SJSA1 (cell line): ENCODE measurements at places on chromosomes 6 and 20.
A peak's percentile ranks its signal among the peaks of the same experiment; 100 is the strongest.

- DNase-seq, result peak; percentile 97
These were observed at the start of gene PMEPA1 for GRCh38 chr20:57709823-57710799. PMEPA1 (minus strand) TSS chr20:57710015; CDS start chr20:57709582, 433 bp downstream.

DNA sequence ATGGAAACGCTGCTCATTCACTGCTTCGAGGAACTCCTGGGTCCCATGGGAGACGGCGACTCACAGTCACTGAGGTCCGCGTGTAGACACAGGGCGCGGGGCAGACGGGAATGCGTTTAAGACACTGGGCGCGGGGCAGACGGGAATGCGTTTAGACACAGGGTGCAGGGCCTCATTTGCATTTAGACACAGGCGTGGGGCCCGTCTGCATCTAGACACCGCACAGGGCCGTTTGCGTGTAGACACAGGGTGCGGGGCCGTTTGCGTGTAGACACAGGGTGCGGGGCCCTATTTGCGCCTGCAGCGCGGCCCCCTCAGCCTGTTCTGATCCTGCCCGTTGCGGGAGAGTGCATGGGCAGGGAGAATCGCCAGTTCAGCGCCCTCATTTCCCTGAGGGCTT is 10.4 kb downstream of the DACT2 start:
- DNase-seq, result no peak

DNA sequence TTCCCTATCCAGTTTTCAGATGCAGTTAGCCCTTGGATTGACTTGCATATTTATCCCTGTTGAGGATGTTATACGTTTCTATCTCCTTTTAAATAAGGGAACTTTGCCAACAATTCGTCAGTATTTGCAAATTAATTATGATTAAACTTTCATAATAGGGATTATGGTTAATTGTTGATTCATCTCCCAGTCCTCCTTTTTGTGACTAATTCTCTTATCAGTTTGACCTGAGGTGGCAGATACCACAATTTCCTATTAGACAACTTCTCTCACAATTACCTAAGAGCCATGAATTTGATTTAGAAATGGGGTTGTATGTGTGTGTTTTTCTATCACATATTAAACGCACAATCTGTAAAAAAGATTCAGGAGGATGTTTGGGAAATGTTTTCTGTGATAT is 172.9 kb downstream of the LAMA2 start:
- DNase-seq, result no peak

GRCh38 chr6:88493717-88494116 is 327.6 kb upstream of the CNR1 start:
- DNase-seq, result no peak

DNA sequence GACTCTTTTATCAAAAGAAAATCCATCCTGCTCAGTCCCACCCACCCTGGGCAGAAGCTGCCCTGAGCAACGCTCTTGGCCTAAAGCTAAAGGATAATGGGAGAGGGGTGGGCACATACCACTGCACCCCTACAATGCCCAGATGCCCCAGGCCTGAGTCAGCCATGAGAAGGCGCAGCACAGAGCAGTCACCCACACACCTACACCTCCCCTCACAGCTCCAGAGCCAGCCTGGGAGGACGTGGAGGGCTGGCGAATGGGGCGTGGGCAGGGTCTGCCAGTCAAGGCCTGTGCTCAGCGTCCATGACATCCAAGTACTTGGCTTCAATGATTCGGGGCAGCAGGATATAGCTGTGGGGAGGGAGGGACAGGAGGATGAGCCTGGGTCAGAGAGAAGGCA is 11.5 kb downstream of the SLC4A11 start:
- no peak for DNase-seq

- peak; percentile 62 for DNase-seq
These were observed 405.3 kb upstream of the HS3ST5 start for GRCh38 chr6:114747995-114748625.
